NCI-H2081 (cell line): ENCODE measurements at places on chromosomes 4 and X.

- DNase-seq: peak; percentile 30
Observed at GRCh38 chr4:7559741-7560395, 125.1 kb upstream of the PSAPL1 start.

DNA sequence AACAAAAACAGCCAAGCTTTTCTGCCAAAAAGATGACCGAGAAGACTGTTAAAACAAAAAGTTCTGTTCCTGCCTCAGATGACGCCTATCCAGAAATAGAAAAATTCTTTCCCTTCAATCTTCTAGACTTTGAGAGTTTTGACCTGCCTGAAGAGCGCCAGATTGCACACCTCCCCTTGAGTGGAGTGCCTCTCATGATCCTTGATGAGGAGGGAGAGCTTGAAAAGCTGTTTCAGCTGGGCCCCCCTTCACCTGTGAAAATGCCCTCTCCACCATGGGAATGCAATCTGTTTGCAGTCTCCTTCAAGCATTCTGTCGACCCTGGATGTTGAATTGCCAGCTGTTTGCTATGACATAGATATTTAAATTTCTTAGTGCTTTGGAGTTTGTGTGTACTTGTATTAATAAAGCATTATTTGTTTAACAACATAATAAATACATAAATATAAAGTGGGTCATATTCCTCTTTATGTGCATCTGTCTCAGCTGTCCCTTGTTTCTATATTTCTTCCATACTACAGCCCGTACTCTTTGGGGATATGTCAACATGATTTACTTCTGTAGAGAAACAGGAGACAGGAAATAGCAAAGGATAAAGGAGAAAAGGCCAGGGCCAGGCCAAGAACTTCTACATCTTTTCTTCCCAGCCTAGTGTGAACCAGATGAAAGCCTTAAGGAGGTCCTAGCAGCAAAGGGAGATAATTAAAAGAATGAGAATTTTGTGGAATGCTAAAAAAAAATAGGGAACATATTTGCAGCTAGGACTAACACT, 667 bp downstream of the PTTG2 start:
- DNase-seq: no peak

- peak; percentile 20 for DNase-seq
Observed at GRCh38 chr4:131427000-131427399, 1722.1 kb upstream of the PCDH10 start.

DNA sequence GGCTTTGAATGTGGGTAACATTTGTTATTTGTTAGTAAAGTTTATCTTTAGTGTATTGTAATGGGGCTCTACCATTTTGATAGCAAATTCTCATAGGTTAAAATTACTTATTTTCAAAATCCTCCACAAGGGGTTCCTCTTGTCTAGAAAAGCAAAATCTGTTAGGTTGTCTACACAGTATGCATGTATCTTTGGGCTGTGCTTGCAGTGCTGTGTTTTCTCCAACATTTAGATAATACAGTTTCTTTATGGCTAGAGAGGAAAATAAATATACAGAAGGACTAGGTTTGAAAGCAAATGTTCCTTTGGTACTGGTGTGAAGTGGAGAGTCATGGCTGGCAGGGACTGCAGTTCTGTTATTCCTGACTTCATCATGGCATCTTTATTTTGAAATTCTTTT, 40.3 kb downstream of the POLR2B start:
- DNase-seq: no peak

DNA sequence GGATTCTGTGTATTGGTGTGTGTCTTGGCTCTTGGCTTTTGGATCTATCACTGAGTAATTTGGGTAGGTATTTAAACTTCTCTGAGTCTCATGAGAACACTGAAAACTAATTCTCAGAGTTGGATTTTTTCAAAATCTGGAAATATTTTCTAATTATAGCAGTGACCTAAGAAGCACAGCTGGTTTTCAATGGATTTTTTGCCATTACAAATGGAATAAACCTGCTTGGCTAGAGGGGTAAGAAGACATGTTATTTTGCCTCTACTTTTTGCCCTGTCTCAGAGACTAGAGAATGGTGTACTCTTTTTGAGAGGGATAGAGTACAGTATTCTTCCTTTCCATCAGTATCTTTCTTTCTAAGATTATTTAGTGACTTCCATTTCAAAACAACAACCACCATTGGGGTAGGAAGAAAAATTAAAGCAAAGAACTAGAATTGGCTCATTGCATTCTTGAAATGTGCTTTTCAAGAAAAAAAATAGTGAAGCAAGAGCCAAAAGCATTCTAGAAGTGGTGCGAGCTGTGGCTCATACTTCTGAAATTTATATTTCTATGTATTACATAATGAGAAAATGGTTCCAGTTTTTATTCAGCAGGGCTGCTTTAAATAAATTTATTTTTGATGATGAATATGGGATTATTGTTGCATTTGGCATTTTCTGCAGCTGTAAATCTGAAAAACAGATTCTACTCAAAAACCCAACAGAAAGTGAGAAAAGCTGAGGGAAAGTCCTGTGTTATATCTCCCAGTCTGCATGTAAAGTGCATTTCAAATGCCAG, 850.2 kb upstream of the SLIT2 start:
- no peak for DNase-seq

DNA sequence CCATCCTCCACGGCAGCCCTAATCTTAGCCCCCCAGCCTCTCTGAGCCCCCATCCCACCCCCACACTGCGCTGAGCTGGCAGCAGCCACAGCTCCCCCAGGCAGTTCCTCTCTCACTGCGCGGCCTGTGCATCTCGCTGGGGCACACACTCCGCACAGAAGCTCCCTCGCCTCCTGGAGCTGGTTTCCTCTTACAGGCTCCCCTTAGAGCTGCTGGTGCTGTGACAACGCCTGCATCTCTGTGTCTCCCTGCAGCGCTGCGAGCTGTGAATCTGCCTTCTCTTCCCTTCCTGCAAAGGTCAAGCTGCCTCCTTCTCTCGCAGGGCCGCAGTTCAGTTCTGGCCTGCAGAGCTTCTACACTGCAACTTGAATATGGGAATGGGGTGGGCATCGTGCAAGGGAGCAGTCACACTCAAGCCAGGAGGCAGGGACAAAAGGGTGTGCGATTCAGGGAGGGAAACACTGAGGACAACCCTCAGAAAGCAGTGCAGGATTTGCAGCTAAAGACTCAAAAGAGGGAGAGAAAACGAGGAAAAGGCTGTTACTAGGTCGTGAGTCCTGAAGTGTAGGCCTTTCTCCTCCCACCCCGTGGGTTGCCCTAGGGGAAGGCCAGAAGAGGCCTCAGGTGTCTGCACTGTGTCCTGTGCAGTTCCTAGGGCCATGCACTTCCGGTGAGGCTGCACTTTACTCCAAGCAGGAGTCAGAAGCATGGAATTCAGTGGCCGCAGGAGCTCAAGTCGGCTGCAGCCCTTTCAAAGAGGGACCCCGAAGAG, 87.0 kb downstream of the BCOR start:
- peak; percentile 31 for DNase-seq

DNA sequence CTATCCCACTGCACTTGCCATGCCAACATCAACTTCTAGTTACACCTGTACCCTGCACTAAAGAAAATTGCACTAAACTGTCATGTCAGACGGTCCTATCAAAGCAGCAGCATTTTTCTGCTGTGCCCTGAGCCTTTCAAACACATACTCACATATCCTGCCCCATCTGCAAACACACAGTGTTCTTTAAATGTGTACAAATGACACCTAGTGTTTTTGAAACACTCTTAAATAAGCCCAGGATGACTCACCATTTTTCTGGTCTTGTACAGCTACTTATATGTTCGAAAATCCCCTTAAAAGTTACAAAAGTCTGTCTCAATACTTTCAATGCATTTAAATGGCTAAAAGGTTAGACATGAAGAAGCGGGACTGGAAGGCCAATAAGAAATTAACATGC, 346.7 kb upstream of the PPARGC1A start:
- DNase-seq: no peak

- no peak for DNase-seq
Observed at GRCh38 chr4:6208416-6208815, 8.1 kb upstream of the JAKMIP1 start.

DNA sequence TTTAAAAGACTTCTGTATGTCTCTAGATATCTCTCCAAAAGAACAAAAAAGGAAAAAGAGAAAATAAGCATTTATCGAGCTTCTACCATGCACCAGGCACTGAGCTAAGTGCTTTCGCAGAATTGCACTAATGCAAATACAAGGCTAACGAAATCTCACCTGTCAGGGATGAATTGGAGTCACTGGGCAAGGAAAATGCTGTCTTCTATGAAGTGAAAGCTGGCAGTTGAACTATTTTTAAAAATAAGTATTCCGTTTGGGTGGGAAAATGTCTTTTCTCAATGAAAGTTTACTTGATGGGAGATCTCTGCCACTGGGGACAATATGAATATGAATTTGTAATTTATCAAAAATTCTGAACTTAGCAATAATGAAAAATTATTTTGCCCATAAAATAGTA, 47.6 kb downstream of the COL25A1 start:
- no peak for DNase-seq

- no peak for DNase-seq
Observed at GRCh38 chr4:2534904-2535375, 1.5 kb upstream of the FAM193A start.

- DNase-seq: no peak
Observed at GRCh38 chr4:122810669-122811068, 16.0 kb upstream of the FGF2 start.

- DNase-seq: peak; percentile 21
Observed at GRCh38 chrX:12767856-12768255, 23.4 kb upstream of the PRPS2 start.

- no peak for DNase-seq
Observed at GRCh38 chr4:172546782-172547181, 621.8 kb upstream of the GALNT7 start.

DNA sequence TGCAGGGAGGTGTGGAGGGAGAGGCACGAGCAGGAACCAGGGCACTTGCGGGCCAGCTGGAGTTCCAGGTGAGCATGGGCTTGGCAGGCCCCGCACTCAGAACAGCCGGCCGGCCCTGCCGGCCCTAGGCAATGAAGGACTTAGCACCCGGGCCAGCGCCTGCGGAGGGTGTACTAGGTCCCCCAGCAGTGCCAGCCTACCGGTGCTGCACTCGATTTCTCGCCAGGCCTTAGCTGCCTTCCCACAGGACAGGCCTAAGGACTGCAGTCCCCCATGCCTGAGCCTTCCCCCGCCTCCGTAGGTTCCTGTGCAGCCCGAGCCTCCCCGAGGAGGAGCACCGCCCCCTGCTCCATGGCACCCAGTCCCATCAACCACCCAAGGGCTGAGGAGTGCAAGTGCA, 18.0 kb upstream of the NFKB1 start:
- no peak for DNase-seq

- no peak for DNase-seq
Observed at GRCh38 chrX:7091923-7092322, 55.6 kb upstream of the STS start.

GRCh38 chrX:137427816-137428215, 138.1 kb upstream of the ZIC3 start:
- no peak for DNase-seq

DNA sequence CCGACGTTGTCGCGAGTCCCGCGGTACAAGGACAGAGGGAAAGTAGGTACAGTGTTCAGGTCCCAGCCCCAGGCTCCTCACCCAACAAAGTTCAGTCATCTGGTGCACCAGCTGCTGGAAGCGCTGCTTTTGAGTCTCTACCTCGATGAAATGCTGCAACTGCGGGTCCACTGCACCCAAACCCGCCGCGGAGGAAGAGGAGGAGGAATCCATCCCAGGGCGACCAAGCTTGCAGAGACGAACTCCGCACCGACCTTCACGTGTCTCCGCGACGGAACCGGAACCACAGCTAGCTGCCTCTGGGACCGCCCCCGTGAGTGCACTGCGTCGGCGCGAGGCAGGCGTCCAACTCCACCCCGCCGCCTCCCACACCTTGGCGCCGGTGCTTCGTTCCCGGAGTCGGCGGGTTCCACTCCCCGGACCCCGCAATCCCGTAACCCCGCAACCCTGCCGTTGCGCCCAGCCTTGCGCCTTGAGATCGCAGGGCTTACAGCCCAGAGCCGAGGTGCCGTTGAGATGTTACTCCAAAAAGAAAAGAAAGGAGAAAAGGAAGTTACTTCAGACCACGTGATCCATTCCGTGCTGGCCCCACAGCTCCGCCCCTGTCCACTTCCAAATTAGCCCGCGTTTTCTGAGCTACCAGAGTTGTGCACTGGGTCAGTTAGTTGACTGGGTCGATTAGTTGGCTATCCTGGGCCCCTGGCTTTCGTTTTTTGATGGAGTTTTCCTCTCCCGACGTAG, at the start of gene TIMM8A:
Gene TIMM8A, minus strand, starts transcription at position 291 of the 741 bp plus-strand sequence. Its CDS starts 78 bp downstream, at position 213.
- DNase-seq: peak; percentile 82

- no peak for DNase-seq
Observed at GRCh38 chrX:150203248-150203645, 159.9 kb upstream of the MAMLD1 start.

DNA sequence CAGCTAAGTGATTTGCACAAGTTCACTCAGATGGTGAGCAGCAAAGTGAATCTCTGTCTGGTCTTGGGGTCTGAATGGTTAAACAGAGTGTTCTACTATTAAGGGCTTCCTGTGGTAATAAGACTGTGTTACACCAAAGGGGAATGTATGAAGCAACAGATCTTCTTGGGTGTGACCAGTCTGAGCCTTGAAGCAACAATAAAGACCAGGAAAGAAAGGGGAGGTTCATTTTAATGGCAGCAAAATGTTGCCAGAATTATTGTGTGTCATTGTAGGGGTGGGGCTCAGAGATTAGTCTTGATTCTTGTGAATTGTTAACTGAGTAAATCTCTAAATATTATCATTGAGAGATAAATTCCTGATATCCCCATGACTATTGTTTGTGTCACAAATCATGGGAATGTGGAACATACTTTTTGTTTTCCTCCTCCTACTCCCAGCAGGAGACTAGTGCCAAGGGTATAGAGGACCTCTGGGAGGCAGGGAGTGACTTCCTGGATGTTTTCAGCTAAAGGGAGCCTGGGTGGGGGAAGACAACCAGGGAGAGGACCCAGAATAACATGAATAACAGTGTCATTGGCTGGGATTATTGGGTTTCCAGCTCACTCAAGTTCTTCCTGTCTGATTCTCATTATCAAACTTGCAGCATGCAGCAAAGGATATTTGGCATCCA, 141.4 kb upstream of the PAK3 start:
- DNase-seq: no peak

GRCh38 chr4:24968992-24969391, 56.1 kb upstream of the CCDC149 start:
- DNase-seq: no peak

DNA sequence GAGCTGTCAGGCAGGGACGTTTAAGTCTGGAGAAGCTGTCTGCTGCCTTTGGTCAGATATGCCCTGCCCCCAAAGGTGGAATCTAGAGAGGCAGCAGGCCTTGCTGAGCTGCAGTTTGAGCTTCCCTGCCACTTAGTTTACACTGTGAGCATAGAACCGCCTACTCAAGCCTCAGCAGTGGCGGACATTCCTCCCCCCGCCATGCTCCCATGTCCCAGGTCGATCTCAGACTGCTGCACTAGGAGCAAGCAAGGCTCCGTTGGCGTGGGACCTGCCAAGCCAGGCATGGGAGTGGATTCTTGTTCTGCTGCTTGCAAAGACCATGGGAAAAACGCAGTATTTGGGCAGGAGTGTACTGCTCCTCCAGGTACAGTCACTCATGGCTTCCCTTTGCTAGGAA, 24.3 kb downstream of the PLK4 start:
- DNase-seq: no peak

DNA sequence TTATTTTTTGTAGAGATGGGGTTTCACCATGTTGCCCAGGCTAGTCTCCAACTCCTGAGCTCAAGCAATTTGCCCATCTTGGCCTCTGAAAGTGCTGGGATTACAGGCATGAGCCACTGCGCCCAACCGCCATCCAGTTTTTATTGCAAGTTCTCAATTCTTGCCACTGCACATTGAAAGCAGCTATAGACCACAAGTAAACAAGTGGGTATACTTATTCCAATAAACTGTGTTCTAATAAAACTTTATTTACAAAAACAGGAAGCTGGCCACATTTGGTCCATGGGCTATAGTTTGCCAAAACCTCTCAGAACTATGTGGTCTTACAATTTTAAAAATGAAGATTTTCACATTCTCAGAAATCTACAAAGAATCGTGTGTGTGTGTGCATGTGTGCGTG, 313.6 kb upstream of the RASGEF1B start:
- DNase-seq: no peak
